ENCODE measurements at places on chromosomes 7 and 10. TPM values are rescaled to one million over a fixed set of nuclear protein-coding genes. Genes with fewer than 3 reads are reported as not detected.

- no peak for DNase-seq
These were observed 21.4 kb downstream of the KCNK18 start for GRCh38 chr10:117218654-117219053.

CFAP43 gene
- total RNA-seq = not detected

GRCh38 chr10:69685426-69685801, 55.4 kb downstream of the FAM241B start:
- DNase-seq = no peak

- DNase-seq = no peak
These were observed 576.5 kb downstream of the PTPRN2 start for GRCh38 chr7:158010961-158011693.

SHLD2 gene
- total RNA-seq = 12.1 TPM

DNA sequence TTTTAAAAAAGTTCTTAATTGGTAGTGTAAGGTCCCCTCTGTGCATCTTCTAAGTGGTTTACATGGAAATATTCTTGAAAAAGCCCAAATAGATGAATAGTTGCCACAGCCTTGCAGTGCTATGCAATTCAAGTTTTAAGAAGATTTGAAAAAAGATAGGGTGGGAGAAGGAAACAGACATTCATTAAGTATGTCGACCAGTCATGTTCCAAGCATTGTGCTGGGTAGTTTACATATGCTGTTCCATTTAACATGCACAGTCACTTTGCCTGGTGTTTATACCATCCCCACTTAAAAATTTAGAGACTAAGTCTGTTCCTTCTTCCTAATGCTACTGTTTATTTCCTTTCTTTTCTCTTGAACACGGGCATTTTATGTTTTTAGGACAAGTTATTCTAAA, 28.1 kb upstream of the NAMPT start:
- no peak for DNase-seq

- no peak for DNase-seq
These were observed 4.6 kb upstream of the INPP5A start for GRCh38 chr10:132532749-132533560.

DNA sequence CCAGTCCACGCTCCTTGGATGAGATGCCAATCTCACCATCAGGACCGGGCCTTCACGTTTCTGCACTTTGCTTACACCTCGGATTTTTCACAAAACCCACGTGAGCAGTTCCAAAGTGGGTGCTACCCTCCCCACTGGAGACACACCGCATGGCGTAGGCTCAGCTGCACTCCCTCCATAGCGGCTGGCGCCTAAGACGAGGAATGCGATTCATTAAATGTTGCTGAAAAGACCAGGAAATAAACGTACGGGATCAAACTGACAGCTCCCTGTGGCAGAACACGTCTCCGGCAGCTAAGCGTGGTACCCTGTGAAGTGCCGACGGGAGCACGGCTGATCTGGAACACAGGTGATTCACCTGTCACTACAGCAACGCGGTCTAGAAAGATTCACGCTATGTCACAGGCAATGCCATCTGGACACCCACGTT, 209.0 kb downstream of the DIP2C start:
- no peak for DNase-seq

GRCh38 chr10:30412901-30413300, 21.1 kb upstream of the MAP3K8 start:
- DNase-seq = no peak

UTF1 gene
- not detected for total RNA-seq

GRCh38 chr7:158957921-158958491, 101.6 kb downstream of the DYNC2I1 start:
- DNase-seq = no peak
